ENCODE measurements at places on chromosomes 5 and 9. TPM values are rescaled to one million over a fixed set of nuclear protein-coding genes. Genes with fewer than 3 reads are reported as not detected.

Gene PLEKHG4B
- 0.48 TPM for total RNA-seq

Gene IL7R
- total RNA-seq: 1.4 TPM

Gene SLC45A2
- total RNA-seq: not detected

Gene IL13
- not detected for total RNA-seq

Gene DBH
- not detected for total RNA-seq

Gene GAPT
- total RNA-seq: not detected

Gene SLC27A6
- 0.96 TPM for total RNA-seq

Gene C9orf153
- 0.48 TPM for total RNA-seq

Gene CNTLN
- total RNA-seq: 0.85 TPM

Gene MEF2C
- 0.85 TPM for total RNA-seq

Gene SPINK6
- not detected for total RNA-seq

Gene C9orf85
- 9.9 TPM for total RNA-seq

Gene FOXD4
- 0.24 TPM for total RNA-seq

Gene CDX1
- total RNA-seq: under 0.01 TPM

Gene DNM1
- 2.8 TPM for total RNA-seq

Gene PRDM9
- under 0.01 TPM for total RNA-seq

Gene BHMT
- total RNA-seq: 0.24 TPM

Gene LTC4S
- total RNA-seq: not detected

Gene ADGRD2
- total RNA-seq: not detected

Gene PTPA
- total RNA-seq: 81.4 TPM

Gene SH3RF2
- total RNA-seq: 10.9 TPM

Gene MLANA
- not detected for total RNA-seq

Gene ZFP2
- total RNA-seq: 1.5 TPM

Gene MYOZ3
- total RNA-seq: under 0.01 TPM

Gene RELL2
- 4.3 TPM for total RNA-seq

Gene FOXD1
- 4.1 TPM for total RNA-seq

Gene TRIM7
- total RNA-seq: 28.2 TPM

Gene GABRA6
- not detected for total RNA-seq

Gene CAMK4
- 2.2 TPM for total RNA-seq

Gene PCDHB9
- total RNA-seq: not detected

Gene FST
- 176 TPM for total RNA-seq

Gene SLC36A3
- not detected for total RNA-seq

Gene FAM151B
- 0.48 TPM for total RNA-seq

Gene FEM1C
- 10.2 TPM for total RNA-seq

Gene DUSP1
- total RNA-seq: 157 TPM

Gene CDH18
- total RNA-seq: not detected

Gene TAF1L
- under 0.01 TPM for total RNA-seq

Gene NUTM2F
- total RNA-seq: not detected

Gene GABRP
- total RNA-seq: not detected

Gene PCAT7
- under 0.01 TPM for total RNA-seq
